ENCODE measurements at places on chromosomes 5 and 9. TPM values are rescaled to one million over a fixed set of nuclear protein-coding genes. Genes with fewer than 3 reads are reported as not detected.

- DNase-seq: no peak
These were observed 91.1 kb upstream of the CEP78 start for GRCh38 chr9:78144663-78145377.

GRCh38 chr9:127608104-127608966 is 3.7 kb upstream of the STXBP1 start:
- DNase-seq: no peak

- DNase-seq: no peak
These were observed 14.9 kb upstream of the SCGB3A2 start for GRCh38 chr5:147863454-147864158.

DNA sequence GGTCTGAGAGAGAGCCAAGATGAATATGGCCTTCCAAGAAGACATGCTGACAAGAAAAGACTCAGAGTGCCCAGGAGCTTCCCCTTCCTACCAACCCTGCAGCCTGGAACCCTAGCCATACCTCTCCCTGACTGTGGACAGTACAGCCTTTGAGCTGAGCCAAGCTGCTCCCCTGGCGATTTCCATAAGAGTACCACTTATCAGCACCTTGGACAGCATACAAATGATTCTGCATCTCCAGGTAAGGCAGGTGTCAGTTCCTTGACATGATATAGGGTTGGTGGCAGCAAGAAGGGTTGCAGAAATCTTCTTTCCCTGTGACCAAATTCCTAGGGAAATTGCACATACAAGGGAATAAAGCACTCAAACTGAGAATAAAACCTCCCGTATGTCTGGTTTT is 58.3 kb downstream of the MFAP3 start:
- DNase-seq: peak; percentile 18

GRCh38 chr5:75239681-75240080 is 3.0 kb upstream of the ANKRD31 start:
- DNase-seq: peak; percentile 43

GRCh38 chr5:566636-567309 is 42.5 kb upstream of the SLC9A3 start:
- no peak for DNase-seq

DNA sequence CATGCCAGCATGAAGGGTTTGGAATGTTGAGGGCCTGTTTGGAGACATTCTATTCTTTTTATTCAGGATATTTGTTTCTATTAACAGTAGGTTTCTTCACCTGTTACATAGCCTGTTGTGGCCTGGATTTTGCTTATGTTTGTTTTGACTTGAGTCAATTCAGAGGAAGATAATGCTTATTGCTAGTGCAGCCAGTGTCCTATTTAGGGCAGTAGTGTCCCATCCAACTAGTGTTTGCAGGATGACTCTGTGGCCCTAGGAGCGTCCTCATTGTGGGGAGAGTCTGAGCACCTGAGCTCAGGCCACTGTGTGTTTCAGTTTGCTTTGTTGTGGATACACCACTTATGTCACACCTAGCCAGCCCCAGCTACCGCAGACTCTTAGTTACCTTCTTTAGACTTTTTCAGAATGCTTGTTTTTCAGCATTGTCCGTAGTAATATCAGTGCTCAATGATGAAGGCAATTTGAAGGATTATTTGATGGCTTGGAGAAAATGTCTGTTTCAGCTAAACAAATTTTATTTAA is 90.3 kb downstream of the ARHGEF28 start:
- no peak for DNase-seq

GRCh38 chr5:105751908-105752307 is 1918.8 kb downstream of the EFNA5 start:
- no peak for DNase-seq

Gene GARIN3
- polyA plus RNA-seq: not detected

Gene ZNG1F
- polyA plus RNA-seq: 15.9 TPM

DNA sequence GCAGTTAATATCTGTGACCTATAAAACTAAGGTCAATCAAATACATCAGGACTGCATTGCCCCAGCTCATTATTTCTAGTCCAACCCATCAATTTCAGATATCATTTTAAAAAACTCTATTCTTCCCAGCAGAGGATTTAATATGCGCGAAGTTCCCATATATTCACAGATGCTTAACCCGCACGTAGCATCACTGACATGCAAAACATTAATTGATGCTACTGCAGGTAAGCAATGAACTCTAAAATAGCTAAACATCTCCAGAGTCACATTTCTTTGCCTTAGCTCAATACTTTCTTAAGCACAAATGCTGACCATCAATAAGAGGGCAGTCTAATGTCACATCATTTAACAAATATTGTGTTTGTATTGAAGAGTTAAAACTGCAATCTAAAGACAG is 586.6 kb upstream of the CDH18 start:
- DNase-seq: no peak

GRCh38 chr5:60544142-60544541 is 155.8 kb downstream of the DEPDC1B start:
- no peak for DNase-seq

GRCh38 chr5:165460911-165461310 is 1955.5 kb downstream of the MAT2B start:
- no peak for DNase-seq

DNA sequence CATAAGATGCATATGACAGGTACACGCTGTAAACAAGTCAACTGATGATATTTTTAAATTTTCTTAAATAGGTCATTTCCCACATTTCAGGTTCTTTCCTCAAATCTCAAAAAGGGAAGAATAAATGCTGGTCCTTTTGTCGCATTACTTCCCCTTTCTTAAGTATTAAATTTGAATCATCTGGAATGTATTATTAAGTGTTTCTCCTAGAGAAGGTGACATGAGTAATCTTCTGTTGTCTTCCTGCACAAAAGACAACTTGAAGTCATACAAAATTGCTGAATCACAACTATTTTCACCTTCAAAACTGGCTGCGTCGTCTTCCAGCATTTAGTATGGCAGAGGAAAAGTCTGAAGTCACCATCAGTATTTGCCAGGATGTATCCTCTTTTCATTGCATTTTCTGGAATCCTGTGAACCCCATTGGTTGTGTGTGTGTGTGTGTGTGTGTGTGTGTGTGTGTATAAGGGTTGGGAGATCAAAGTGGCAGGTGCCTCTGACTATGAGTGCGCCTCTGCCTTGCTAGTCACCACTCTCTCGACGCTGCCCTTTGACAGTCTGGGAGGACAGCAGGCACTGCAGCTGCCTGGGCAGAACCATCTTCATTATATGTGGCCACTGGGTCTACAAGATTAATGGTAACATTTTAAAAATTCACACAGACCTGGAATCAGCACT is 86.9 kb downstream of the MVB12B start:
- peak; percentile 6 for DNase-seq

DNA sequence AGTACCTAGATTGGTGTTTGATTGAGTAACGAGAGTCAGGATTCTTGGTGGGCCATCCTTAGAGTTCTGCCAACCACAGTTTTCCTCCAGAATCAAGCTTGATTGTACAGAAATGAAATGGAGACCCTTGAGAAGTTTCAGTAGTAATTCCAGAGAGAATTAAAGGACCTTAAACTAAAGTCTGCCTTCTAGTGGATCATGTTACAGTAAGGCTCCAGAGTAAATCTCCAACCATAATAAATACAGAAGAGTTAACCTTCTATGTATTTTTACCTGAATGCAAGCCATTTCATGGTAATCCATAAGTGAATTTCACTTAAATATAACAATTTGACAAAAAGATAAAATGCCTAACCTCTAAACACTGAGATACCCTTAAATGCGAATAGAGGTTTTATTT is 53.0 kb upstream of the CNTLN start:
- no peak for DNase-seq

GRCh38 chr5:179796877-179797608 is 3.3 kb downstream of the LTC4S start:
- DNase-seq: no peak

DNA sequence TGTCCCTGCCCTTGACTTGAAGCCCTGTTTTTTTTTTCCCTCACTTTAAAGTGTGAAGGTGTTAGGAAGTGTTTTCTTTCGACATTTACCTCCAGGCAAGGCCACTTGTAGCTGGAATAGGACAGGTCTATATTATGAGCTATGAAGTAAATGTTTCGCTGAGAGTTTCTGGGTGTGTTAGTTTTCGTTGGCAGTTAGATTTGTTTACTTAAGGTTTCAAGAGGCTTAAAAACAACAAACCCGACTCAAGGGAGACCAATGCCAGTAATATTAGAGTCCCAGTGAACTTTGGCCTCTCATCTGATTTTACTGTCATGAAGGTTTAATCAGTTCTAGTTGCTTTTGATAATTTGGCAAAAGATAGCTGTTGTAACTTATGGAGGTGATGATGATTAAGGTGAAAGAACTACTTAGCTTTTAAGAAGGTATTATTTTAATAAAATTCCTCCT is 25.2 kb downstream of the OCLN start:
- DNase-seq: no peak

DNA sequence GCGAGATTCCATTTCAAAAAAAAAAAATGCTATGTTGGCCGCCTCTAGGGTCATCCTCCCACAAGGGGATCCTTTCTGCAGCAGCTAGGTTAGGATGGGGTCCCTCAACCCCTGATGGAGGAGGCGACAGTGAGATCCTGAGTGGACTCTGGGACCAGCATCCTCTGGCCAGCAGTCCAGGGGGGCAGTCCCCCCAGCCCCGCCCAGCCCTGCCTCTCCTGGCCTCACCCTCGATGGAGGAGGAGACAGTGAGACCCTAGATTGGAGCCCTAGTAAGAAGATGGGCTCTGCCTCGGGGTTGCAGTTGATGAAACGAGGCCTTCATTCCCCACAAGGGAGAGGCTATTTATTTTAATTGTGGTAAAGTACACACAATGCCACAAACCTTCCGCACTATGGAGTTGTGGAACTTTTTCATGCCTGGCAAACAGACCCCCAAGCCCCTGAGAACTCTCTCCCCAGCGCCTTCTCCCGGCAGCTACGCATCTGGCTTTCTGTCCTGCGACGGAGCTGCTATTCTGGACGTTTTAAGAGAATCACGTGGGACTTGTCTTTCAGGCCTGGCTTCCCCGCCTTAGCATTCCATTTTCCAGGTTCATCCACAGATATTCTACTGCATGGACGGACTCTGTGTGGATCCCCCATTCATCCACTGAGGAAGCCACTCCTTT is 15.8 kb downstream of the VAV2 start:
- no peak for DNase-seq

Gene GLRA1
- not detected for polyA plus RNA-seq

Gene SPINK6
- 2.5 TPM for polyA plus RNA-seq

- DNase-seq: peak; percentile 89
These were observed 746 bp downstream of the CAST start for GRCh38 chr5:96662725-96663518.

Gene PALM2AKAP2
- not detected for polyA plus RNA-seq

- DNase-seq: no peak
These were observed 47.4 kb downstream of the CSNK1G3 start for GRCh38 chr5:123559434-123559775.

Gene PHYKPL
- polyA plus RNA-seq: 8.9 TPM

Gene GHR
- polyA plus RNA-seq: 0.60 TPM

GRCh38 chr9:120949290-120949689 is 22.7 kb upstream of the TRAF1 start:
- DNase-seq: no peak

Gene ACOT12
- not detected for polyA plus RNA-seq

DNA sequence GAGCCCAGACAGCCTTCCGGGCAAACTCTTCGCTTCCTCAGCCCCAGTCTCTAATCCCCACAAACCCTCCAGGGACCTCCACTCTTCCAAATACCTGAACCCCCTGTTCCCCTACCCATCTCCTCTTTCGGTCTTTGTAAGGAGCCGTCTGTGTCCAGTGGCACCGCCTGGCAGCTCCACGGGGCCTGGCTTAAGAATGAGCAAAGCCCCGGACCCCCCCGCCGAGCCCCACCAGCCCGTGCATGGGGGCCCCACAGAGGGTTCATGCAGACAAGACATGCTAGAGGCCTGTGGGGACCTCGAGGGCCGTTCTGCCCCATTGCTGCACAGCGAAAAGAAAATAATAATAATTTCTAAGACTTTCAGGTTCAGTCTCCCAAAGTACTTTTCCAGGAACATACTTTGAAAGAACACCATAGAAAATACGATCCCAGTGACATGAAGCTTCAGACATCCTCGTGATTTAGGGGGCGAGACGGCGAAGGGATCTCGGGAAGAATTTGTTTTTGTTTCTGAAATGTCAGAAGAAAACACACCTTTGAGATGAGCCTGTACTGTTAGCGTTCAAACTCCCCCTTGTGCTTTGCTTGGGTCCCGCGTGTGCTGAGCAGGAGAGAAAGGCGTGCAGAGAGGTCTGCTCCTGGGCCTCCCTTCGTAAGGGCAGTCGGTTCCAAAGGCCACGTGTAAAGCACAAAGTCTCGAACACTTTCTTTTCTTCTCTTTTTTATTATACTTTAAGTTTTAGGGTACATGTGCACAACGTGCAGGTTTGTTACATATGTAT is 49.2 kb downstream of the IRX2 start:
- DNase-seq: no peak

DNA sequence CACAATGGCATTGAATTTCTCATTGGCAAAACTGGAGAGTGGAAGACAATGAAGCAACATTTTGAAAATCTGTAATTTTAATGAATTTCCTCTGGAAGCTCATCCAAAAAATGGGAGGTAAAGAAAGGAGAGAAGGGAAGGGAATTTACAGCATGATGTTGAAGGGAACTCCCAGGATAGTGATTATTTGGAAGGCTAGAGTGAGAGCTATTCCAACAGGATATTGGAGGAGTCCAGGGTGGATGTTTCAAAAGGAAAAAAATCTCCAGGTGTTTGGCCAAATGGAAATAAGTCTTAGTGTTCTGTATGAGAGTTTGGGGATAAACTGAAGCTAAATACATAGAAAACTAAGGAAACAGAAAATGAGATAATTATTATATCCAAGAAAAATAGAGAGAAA is 106.2 kb downstream of the IZUMO3 start:
- no peak for DNase-seq

GRCh38 chr5:119280380-119280779 is 75.4 kb upstream of the TNFAIP8 start:
- no peak for DNase-seq

DNA sequence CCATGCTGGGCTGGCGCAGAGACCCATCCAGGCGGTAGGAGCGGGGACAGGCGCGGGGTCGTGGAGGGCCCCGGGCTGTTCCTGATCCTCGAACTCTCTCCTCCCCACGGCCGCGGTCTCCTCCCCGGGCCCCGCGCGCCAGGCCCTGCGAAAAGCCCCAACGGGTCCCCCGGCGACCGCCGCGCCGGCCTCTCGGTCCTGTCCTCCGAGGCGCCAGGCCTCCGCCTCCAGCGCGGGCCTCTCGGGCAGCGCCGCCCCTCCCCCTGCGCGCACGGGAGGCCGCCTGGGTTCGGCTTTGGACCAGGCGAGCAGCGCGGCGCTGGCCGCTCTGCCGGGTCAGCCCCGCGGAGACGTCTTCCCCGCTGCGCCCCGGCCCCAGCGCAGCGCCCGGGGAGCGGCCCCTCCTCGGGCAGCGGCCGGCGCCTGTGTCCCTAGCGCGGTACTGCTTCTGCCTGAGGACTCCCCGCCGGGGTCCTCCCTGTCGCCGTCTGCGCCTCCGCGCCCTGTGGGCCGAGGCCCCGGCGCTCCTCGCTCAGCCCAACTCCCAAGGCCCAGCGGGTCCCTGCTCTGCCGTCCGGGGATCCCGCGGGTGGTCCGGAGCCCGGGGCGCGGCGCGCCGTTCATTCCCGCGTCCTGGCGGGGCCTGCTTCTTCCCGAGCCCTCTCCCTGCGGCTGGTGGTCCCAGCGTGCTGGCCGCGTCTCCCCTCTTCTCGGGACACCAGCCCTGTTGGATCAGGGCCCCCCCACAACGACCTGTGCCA is 13.4 kb downstream of the COL23A1 start:
- DNase-seq: no peak

- no peak for DNase-seq
These were observed 33.7 kb downstream of the LHX3 start for GRCh38 chr9:136171009-136171800.

- DNase-seq: peak; percentile 93
These were observed 31.8 kb downstream of the MAP1B start for GRCh38 chr5:72138943-72139521.
